NCI-H1436 (cell line): ENCODE measurements at places on chromosomes 12 and 14.

GRCh38 chr12:94070520-94070919 lies 77.9 kb upstream of the PLXNC1 start:
- DNase-seq, result no peak

DNA sequence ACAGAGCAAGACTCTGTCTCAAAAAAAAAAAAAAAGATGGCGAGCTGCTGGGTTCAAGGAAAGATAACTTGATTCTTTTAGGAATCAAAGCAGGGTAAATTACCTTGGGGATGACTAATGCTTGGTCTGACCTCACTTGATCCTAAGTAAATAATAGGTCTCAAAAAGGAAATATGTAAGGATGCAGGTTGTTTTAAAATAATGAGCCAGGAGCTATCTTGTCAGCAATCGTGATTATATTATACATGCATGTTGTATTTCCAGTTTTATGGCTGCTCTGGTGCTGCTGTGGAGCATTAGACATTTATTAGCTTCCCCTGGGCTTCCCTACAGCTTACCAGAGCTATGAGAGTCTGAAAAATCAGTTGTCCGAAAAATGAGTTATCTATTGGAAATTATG lies 2.6 kb downstream of the EIF2B2 start:
- DNase-seq, result no peak

DNA sequence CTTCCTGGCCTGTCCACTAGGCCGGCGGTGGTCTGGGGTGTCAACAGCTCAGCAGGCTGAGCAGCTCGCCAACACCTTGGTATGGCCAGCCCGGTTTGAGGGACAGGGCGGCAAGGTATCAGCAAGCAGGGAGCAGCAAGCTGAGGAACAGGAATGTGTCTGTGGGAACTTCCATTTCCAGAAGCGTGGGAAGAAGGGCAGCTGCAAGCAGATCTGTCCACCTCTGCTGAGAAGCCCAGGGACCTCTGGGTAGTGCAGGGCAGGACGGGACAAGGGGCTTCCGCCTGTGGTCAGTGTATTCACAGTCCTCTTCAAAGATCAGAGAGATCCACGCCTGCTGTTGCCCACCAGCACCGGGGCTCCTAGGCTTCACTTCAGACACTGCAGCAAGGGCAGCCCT lies 36.0 kb downstream of the ACTN1 start:
- no peak for DNase-seq

DNA sequence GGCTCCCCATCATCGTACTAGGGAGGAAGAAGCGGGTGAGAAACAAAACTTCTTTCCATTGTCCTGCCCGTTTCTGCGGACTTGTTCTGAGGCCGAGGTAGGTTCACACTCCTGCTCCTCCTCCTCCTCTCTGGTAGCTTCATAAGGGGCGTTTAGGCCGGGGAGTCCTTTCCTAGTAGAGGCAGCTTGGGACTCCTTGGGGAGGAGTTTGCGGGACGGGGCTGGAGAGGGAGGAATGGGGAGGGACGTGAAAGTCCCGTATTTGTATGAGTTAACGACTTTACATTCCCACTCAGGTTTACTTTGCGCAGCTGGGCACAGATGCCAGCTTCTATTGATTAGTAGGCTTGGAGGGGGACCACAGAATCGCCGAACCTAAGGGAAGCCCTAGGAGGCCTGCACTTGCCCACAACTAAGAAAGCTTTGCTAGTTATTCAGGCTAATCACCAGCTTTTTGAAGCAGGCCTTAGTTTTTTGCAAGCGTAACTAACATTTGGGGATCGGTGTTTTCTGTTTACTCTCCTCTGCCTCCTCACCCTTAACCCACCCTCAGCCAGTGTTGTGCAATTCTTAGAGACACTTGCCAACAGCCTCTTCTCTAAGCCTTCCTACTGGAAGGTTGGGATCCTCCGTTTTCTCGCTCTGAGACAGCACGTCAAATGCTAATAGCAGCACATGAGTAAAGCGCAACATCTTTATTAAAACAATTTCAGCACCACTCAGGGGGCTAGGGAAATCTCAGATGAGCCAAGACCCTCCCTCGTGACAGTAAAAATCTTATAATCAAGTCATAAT lies 499 bp downstream of the RNASE4 start:
- no peak for DNase-seq
